ENCODE measurements at places on chromosomes 11 and 22. TPM values are rescaled to one million over a fixed set of nuclear protein-coding genes. Genes with fewer than 3 reads are reported as not detected.

GRCh38 chr11:109775686-109776085, 317.5 kb upstream of the ZC3H12C start:
- no peaks in the 10 kb centered on the region for H3K36me3 ChIP-seq
- DNase-seq = no peak
- H3K27ac ChIP-seq = no peak overlapping the region
- H3K4me1 ChIP-seq = no peaks in the 10 kb centered on the region
- H3K27me3 ChIP-seq = no peaks in the 10 kb centered on the region

DNA sequence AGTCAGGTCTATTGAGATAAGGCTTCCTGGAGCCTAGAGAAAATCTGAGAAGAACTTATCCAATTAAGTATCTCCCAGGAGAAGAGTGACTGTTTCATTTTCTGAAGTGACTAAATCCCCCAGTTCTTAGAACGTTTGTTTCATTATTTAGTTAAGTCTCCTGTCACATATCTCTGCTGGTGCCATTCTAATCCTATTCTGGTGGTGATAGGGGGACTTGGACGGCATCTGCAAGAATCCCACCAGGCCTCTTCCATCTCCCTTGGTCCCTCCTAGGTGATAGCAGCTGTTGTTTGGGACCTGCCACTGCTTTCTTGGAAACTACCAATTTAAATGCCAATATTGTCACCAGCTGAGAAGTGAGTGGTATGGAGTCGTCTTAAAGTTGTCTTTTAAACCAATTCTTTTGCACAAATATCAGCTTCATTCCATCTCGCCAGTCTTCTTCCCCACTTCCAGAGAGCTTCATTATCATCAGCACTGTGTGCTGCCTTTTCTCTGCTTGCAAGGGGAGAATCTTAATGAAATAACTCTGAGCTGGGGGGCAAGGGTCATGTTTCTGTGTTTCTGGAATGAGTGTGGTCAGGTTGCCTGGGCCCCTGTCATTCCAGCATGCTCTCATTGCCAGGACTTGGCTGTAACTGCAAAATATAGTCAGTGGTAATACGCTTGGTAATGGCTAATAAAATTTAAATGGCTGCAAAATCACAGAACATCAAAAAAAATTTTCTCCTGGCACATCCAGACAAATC, 104.8 kb downstream of the LDLRAD3 start:
- H3K4me3 ChIP-seq = no peak overlapping the region
- DNase-seq = peak; percentile 76
- no peaks in the 10 kb centered on the region for H3K4me1 ChIP-seq
- no peak overlapping the region for H3K27ac ChIP-seq
- H3K27me3 ChIP-seq = no peaks in the 10 kb centered on the region
- no peaks in the 10 kb centered on the region for H3K36me3 ChIP-seq

- H3K36me3 ChIP-seq = no peaks in the 10 kb centered on the region
- no peak overlapping the region for H3K4me3 ChIP-seq
- no peaks in the 10 kb centered on the region for H3K27me3 ChIP-seq
- H3K4me1 ChIP-seq = no peaks in the 10 kb centered on the region
Measured at GRCh38 chr11:125299061-125299615, 134.6 kb downstream of the PKNOX2 start.

- DNase-seq = no peak
- no peak overlapping the region for H3K27ac ChIP-seq
- no peaks in the 10 kb centered on the region for H3K36me3 ChIP-seq
- H3K4me1 ChIP-seq = no peaks in the 10 kb centered on the region
Measured at GRCh38 chr22:19405652-19406051, 25.9 kb downstream of the HIRA start.

GRCh38 chr22:19909350-19910179, 32.0 kb upstream of the COMT start:
- no peaks in the 10 kb centered on the region for H3K4me1 ChIP-seq
- DNase-seq = peak; percentile 80
- H3K27me3 ChIP-seq = no peaks in the 10 kb centered on the region

- no peaks in the 10 kb centered on the region for H3K27me3 ChIP-seq
- no peak overlapping the region for H3K27ac ChIP-seq
- H3K4me1 ChIP-seq = no peaks in the 10 kb centered on the region
- no peak for DNase-seq
- H3K36me3 ChIP-seq = no peaks in the 10 kb centered on the region
- no peak overlapping the region for H3K4me3 ChIP-seq
Measured at GRCh38 chr11:66363805-66364535, 7.6 kb downstream of the SLC29A2 start.

DNA sequence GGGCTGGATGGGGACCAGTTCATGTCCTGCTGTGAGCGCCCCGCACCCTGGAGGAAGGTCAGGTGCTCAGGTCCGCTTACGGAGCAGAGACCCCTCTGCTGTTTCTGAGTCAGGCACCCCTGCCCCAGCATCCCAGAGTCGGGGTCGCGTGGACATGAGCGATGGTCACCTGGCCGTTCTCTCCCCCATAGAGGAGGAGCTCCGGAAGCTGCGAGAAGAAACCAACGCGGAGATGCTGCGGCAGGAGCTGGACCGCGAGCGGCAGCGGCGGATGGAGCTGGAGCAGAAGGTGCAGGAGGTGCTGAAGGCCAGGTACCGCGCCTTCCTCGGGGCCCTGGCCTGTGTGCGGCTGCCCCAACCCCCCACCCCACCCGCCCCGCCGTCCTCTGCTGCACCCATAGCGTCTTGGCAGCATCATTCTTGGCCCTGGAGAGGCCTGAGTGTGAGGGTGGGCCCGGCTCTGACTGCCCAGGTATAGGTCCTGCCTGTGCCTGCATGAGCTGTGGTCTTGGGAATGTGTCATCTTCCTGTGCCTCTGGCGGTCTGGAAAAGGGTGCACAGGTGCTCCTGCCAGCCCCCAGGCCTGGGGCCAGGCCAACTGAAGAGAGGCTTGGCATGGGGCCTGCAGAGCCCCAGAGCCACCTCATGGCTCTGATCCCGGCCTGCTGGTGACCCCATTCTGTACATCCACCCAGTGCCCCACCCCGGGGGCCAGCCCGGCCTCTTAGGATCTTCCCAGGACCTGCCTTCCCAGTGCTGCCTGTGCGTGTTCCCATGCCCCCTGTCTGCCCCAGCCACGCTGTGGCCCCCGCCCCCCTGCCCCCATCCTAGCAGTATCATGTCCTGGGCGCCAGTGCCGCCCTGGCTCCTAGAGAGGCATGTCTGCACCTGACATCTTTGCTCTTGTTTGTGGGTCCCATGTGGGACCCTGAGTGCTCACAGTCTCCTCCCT, 38.1 kb downstream of the GRAMD4 start:
- H3K4me1 ChIP-seq = peaks cover 10% of the 10 kb centered on the region
- H3K27ac ChIP-seq = no peak overlapping the region
- H3K36me3 ChIP-seq = no peaks in the 10 kb centered on the region
- no peak overlapping the region for H3K4me3 ChIP-seq

DNA sequence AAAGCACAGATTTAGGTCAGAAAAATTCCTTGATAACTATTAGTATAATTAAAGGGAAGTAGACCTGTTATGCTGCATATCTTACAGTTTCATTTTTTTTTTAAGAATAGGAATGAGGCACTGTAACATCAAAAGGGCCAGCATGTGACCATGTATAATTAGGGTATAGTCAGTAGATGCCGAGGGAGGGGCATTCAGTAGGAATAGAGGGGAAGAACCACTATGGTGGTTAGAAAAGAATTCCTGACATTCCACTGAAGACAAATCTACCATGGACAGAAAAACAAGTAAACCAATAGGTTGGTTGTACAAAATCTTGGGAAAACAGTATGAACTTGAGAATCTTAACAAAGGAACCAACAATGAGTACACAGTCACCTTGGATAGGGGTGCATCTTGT, 78.4 kb upstream of the CCDC179 start:
- DNase-seq = no peak
- H3K36me3 ChIP-seq = no peaks in the 10 kb centered on the region
- H3K4me3 ChIP-seq = no peak overlapping the region

GRCh38 chr11:103601225-103601846, 435.1 kb upstream of the DDI1 start:
- no peak overlapping the region for H3K27ac ChIP-seq
- no peaks in the 10 kb centered on the region for H3K4me1 ChIP-seq
- DNase-seq = peak; percentile 72
- no peaks in the 10 kb centered on the region for H3K27me3 ChIP-seq
- H3K4me3 ChIP-seq = no peak overlapping the region

DNA sequence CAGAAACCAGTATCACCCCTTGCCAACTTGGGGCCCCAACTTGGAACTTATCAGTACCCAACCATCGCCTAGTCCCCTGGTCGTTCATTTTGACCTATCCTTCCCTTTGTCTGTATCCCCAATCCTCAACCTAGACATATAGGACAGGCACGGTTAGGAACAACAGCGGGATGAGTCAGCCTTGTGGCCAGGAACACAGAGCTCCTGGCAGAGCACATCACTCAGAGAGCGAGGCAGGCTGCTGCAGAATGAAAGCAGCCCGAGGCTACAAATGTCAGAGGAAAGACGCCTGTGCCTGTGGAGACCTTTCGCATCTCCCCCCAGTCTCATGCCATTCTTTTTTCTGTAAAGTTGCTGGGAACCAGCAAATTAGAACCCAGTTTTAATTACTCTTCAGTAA, 14.6 kb downstream of the DKK3 start:
- no peak for DNase-seq
- H3K4me1 ChIP-seq = no peaks in the 10 kb centered on the region
- no peaks in the 10 kb centered on the region for H3K27me3 ChIP-seq
- H3K4me3 ChIP-seq = no peak overlapping the region
- H3K27ac ChIP-seq = no peak overlapping the region

GRCh38 chr11:78041843-78042440, 18.9 kb upstream of the KCTD14 start:
- peaks cover 13% of the 10 kb centered on the region for H3K4me1 ChIP-seq
- no peak for DNase-seq
- H3K27ac ChIP-seq = no peak overlapping the region

GRCh38 chr11:96055706-96056387, 131.9 kb upstream of the MTMR2 start:
- H3K27me3 ChIP-seq = no peaks in the 10 kb centered on the region
- H3K36me3 ChIP-seq = no peaks in the 10 kb centered on the region
- H3K4me3 ChIP-seq = no peak overlapping the region
- no peaks in the 10 kb centered on the region for H3K4me1 ChIP-seq
- H3K27ac ChIP-seq = no peak overlapping the region
- no peak for DNase-seq

GRCh38 chr11:96014217-96014616, 90.3 kb upstream of the MTMR2 start:
- no peak overlapping the region for H3K4me3 ChIP-seq
- H3K27me3 ChIP-seq = no peaks in the 10 kb centered on the region
- H3K36me3 ChIP-seq = no peaks in the 10 kb centered on the region
- no peak overlapping the region for H3K27ac ChIP-seq
- peaks cover 9% of the 10 kb centered on the region for H3K4me1 ChIP-seq

GRCh38 chr11:75344186-75344585, 7.3 kb downstream of the ARRB1 start:
- no peaks in the 10 kb centered on the region for H3K36me3 ChIP-seq
- H3K27me3 ChIP-seq = no peaks in the 10 kb centered on the region
- H3K27ac ChIP-seq = no peak overlapping the region
- peak; percentile 45 for DNase-seq
- H3K4me3 ChIP-seq = no peak overlapping the region
- H3K4me1 ChIP-seq = peaks cover 79% of the 10 kb centered on the region

- no peaks in the 10 kb centered on the region for H3K36me3 ChIP-seq
- H3K27me3 ChIP-seq = no peaks in the 10 kb centered on the region
- DNase-seq = no peak
- H3K4me1 ChIP-seq = no peaks in the 10 kb centered on the region
- no peak overlapping the region for H3K27ac ChIP-seq
Measured at GRCh38 chr11:10617551-10617950, 49.1 kb upstream of the LYVE1 start.

DNA sequence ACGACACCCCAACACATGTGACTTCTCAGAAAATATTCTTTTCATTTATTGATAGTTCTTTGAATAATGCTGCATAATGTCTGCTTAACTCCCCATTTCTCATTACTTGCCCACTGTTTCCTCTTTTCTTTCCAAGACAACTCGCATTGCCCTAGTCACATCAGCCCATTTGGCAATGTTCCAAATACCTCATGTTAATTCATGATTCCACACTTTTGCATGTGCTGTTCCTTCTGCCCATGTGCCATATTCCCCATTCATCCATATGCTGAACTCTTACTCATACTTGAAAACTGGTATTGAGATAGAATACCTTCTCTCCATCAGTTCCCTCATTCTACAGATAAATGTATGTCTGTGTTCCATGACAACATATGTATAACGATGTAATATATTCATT, 993.7 kb downstream of the OPCML start:
- H3K27me3 ChIP-seq = no peaks in the 10 kb centered on the region
- no peaks in the 10 kb centered on the region for H3K36me3 ChIP-seq
- H3K4me3 ChIP-seq = no peak overlapping the region
- H3K27ac ChIP-seq = no peak overlapping the region
- DNase-seq = no peak
- no peaks in the 10 kb centered on the region for H3K4me1 ChIP-seq

- no peaks in the 10 kb centered on the region for H3K27me3 ChIP-seq
- peaks cover 29% of the 10 kb centered on the region for H3K4me1 ChIP-seq
- no peaks in the 10 kb centered on the region for H3K36me3 ChIP-seq
- no peak overlapping the region for H3K4me3 ChIP-seq
- H3K27ac ChIP-seq = peak overlapping the region; percentile 97
- no peak for DNase-seq
Measured at GRCh38 chr11:9760193-9760575, 96.3 kb downstream of the SWAP70 start.

- no peaks in the 10 kb centered on the region for H3K27me3 ChIP-seq
- no peaks in the 10 kb centered on the region for H3K36me3 ChIP-seq
- DNase-seq = no peak
- H3K27ac ChIP-seq = no peak overlapping the region
- no peaks in the 10 kb centered on the region for H3K4me1 ChIP-seq
Measured at GRCh38 chr11:26623076-26623659, 51.1 kb upstream of the MUC15 start.

DNA sequence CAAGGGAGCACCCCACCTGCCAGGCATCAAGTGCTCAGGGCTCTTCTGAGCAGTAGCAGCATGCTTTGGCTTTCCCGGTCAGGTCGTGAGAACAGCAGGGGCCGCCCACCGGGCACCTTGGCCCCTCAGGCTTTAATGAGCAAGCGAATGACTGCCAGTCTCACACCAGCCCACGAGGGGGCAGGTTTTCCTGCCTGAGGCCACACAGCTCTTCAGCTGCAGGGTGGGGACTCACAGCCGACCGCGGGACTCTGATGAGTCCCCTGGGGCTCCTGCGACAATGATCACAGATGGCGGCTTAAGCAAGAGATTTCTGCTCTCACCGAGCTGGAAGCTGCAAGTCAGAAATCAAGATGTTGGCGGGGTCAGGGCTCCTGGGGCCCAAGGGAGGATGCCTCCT, 14.3 kb upstream of the FGF19 start:
- peak; percentile 80 for DNase-seq
- no peaks in the 10 kb centered on the region for H3K36me3 ChIP-seq
- no peak overlapping the region for H3K27ac ChIP-seq

The IGF2 gene
- 30.5 TPM for total RNA-seq

The PKDREJ gene
- total RNA-seq = 0.06 TPM

The PHOX2A gene
- not detected for total RNA-seq

The CRYBB2 gene
- not detected for total RNA-seq

The HORMAD2 gene
- not detected for total RNA-seq

The KRTAP5-7 gene
- 0.22 TPM for total RNA-seq

The GLB1L3 gene
- total RNA-seq = 0.06 TPM

The TMA7B gene
- total RNA-seq = 0.63 TPM

The LRRC56 gene
- total RNA-seq = 7.7 TPM

The CCDC88B gene
- total RNA-seq = 13.3 TPM
